ENCODE measurements at places on chromosomes 5 and 9.
A peak's percentile ranks its signal among the peaks of the same experiment; 100 is the strongest.

- no peak for DNase-seq
Measured at GRCh38 chr5:83401122-83401731, 70.3 kb upstream of the VCAN start.

DNA sequence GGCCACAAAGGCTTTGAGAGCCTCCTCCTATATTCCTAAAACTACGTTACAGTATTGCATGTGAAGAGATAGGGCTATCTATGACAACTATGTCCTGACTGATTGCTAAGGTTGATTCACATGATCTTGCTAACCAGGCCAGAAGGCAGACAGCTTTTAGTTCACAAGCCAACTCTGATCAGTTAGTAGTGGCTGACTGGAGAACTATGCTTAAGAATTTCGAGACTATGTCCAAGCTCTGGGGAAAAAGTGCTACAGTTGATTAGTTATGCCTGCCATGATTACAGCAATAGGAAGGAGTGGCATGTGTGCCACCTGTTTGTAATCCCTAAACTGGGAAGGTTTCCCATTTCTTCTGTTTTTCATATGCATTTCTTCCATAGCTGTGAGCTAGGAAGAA is 223.4 kb downstream of the DOCK8 start:
- DNase-seq, result no peak

DNA sequence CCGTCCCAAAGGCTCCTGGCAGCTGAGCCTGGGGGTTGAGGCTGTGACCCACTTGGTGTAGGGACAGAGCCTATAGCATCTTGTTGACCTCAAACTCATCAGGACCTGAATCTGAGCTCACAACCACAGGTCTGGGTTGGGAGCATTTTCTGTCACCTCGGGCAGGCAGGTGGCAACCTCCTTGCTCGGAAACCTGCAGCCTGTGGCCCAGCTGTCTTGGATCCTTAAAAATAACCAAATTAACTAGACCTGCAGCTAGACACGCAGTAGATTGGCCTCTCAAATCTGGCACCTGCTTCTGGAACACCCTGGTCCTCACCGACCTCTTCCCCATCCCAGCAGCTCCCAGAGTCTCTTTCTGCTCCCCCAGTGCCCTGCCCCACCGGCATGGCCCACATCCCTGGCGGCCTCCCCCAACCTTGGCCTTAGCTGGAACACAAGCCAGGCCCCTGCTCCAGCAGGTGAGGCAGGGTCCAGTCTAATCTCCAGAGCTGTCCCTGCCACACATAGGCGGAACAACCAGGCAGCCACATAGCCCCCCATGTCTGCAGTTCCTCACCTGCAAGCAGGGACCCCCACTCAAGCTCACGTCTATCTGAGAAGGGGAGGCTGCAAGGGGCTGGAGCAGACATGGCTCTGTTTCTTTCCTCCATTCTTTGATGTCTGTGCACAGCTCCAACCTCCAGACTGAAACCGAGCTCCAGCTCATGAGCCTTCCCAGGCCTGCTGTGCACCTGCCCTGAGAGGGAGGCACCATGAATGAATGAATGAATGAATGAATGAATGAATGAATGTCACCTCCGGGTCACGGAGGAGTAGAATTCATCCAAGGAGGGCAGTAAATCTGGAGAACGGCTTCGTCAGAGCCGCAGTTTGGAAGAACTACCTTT is 28.3 kb downstream of the PAEP start:
- DNase-seq, result no peak

DNA sequence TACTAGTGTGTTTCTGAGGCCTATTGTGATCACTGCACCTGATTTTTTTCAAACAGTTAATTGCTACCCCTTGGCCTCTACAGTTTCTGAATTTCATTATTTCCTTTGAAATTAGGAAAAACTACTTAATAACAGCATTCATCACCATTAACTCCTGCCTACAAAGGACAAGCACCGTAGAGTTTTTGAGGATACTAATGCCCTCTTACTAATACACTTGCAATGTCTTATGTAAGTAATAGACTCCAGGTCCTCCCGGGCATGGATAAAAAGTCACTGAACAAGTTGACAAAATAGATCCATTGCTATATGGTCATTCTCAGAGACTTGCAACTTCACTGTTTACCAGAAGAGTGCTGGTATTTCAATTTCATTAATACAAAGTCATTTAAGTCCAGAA is 1172.5 kb downstream of the CDH12 start:
- DNase-seq, result no peak

DNA sequence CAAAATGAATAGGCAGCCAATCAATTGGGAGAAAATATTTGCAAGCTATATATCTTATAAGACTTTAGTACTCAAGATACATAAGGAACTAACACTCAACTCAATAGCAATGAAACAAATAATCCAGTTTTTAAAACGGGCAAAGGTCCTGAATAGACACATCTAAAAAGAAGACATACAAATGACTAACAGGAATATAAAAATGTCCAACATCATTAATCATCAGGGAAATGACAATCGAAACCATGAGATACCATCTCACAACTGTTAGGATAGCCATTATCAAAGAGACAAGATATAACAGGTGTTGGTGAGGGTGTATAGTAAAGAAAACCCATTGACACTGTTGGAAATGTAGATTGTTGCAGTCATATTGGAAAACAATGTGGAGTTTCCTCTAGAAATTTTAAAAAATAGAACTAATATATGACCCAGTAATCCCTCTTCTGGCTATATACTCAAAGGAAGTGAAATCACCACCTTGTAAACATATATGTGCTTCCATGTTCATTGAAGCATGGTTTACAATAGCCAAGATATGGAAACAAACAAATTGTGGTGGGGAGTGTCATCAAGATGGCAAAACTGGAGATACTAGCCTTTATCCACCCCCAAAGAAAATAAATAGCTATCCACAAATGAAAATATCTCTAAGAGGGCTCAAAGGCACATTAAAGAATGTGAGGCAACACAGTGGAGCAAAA is 13.9 kb upstream of the BTNL3 start:
- no peak for DNase-seq

DNA sequence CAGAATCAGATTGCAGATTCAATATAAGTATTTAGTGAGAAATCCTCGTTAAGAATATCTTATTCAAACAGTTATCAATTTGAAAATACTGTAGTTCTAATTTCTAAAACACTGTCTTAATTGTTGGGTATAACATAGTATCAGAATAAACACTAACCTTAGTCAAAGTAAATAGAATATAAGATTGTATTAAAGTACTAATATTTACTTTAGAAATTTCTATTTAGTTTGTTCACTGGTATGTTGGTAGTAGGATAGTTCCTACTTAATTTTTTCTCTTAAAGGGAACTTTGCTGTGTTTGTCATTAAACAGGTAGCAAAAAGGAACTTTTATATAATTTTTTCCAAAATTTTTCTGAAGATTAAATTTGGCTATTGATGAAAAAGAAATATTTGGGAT is 42.3 kb downstream of the FAM174A start:
- DNase-seq, result no peak

- DNase-seq, result no peak
Measured at GRCh38 chr5:151267491-151268260, 14.7 kb downstream of the GM2A start.

DNA sequence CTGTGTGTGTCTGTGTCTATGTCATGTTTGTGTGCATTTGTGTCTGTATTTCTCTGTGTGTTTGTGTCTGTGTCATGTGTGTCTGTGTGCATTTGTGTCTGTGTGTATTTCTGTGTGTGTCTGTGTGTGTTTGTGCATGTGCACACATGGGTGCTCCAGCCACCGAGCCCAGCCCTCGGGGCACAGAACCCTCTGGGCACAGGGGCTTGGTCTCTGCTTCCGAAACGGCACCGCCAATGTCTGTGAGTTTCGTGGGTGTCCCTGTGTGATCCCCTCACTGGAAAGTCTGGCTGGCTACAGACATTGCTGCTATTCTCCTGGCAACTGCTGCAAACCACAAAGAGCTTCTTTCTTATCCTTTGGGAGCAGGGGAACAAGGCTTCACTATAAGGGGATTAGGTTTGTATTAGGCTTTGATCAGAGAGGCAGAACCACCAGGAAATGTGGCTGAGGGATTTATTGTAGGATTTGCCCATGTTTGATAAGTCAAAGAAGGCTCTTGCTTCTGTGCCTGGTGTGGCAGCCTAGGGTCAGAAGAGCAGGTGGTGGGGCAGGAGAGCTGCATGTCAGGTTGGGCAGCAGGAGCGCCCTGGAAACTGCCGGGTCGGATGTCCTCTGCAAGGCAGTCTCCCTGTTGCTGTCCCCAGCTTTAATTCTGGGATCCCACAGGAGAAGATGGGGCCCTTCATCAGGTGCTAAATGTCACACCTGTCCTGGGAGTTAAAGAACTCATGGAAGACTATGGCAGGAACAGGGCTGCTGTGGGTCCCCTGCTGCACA is 39.6 kb upstream of the FCN1 start:
- DNase-seq, result no peak

DNA sequence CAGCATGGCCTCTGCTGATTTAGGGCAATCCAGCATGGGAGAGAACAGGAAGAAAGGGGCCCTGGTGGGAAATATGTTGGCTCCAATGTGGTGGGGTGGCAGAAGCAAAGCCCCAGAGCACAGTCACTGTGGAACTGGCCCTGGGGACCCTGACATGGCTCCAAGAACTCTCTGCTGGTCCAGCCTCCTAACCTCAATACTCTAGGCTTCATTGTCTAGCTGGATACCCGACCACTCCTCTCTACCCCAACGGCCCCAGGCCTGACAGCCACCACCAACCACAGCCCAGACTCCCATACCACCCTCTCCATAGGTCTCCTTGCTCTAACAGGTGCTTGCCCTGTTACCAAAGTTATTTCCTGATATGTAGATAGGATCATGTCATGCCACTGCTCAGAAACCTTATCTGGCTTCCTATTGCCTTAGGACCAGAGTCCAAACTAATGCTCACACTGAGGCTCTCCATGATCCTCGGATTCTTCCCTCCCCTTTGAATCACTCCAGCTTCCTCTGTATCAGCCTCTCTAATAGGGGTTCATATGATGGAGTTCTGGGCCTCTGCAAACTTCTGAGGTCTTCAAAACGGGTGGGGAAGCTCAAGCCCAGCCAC is 12.9 kb downstream of the ACSL6 start:
- DNase-seq, result no peak

DNA sequence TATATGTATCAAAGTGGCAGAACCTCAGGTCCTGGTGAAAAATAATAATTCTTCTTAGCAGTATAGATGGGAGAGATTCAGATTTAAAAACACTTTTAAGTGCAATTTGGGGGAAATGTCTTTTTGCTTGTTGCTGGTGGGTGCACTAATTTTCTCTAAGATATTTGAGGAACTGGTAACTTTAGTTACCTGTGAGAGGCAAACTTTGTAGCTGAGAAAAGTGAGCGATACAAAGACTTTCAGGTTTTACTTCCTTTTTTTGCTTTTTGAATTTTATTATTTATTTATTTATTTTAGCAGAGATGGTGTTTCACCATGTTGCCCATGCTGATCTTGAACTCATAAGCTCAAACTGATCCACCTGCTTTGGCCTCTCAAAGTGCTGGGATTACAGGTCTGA is 303.1 kb upstream of the PTGER4 start:
- DNase-seq, result no peak

DNA sequence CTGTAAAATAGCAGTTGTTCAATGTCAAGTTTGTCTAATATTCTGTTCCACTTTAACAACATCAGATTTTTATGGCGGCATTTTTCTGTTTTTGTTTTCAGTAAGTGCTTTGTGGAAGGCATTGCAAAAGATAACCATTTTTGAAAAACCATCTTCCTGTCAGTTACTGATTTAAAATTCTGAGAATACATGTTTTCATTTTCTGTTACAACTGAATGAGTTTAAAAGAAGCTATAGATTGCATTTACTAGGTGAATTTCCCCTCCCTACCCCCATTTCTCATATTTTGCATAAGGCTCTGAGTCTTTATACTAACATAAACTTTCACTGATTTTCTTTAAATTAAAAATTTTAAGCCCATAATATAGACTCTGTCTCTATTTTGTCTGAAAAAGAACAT is 4.6 kb upstream of the ERAP2 start:
- no peak for DNase-seq

GRCh38 chr5:77662635-77663034 is 24.1 kb upstream of the OTP start:
- no peak for DNase-seq

DNA sequence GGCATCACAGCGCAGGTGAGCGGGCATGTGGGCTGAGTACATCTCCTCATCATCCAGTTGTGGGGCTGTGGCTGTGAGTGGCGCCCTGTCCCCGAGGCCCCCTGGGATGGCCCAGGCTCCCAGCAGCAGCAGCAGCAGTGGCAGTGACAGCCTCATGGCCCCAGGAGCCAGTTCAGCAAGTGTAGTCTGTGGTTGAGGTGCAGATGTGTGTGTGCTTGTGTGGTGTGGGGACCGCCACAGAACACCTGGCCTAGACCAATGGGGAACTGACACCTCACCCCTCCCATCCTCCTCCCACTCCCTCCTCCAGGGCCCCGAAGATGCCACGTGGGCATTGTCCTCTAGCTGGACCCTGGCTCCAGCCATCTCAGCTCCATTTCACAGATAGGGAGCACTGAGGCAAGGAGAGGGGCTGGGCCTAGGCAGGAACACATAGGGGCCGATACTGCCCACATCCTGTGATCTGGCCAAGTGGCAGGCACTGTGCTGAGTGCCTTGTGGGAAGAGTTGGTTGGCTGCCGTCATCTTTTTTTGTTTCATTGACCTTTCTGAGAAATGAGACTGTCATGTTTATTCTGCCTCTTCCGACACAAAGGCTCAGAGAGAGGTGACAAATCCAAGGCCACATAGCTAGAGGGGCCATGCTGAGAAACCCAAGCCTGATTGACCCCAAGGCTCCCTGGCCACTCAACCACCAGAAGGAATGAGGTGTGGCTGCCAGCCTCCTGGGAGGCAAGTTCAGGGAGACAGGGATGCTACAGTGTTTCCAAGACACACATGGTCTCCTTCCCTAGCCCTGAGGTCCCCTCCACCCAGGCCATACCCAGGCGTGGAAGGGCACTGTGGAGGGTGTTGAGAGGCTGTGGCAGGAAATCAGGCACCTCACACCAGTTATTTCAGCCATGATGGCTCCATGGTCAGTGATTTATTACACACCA is at the start of gene MZB1:
MZB1 (minus strand) TSS at position 213 of the 938 bp plus-strand sequence; CDS start at position 156, 57 bp downstream.
- DNase-seq, result peak; percentile 48

- DNase-seq, result peak; percentile 15
Measured at GRCh38 chr5:1003296-1003937, 5.2 kb upstream of the NKD2 start.

DNA sequence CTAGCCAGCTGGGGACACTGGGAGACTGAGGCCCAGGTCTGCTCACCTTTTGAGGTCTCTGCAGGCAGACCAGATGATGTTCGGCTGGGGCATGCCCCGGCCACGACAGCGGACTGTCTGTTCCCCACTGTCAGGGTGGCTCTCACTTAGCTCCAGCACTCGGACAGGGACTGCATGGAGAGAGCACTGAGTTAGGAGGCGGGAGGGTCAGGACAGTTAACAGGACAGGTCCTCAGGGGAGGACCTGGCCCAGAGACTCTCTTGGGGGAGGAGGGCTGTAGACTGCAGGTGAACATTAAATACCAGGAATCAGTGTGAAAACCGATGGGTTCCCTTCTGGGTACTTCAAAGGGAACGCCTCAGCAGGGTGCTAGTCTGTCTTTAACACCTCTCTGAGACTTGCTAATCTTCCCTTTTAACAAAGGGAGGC is 25.1 kb downstream of the PDGFRB start:
- no peak for DNase-seq

- no peak for DNase-seq
Measured at GRCh38 chr5:149796836-149797235, 66.7 kb downstream of the PPARGC1B start.
